ENCODE measurements at places on chromosomes 11 and 22.

DNA sequence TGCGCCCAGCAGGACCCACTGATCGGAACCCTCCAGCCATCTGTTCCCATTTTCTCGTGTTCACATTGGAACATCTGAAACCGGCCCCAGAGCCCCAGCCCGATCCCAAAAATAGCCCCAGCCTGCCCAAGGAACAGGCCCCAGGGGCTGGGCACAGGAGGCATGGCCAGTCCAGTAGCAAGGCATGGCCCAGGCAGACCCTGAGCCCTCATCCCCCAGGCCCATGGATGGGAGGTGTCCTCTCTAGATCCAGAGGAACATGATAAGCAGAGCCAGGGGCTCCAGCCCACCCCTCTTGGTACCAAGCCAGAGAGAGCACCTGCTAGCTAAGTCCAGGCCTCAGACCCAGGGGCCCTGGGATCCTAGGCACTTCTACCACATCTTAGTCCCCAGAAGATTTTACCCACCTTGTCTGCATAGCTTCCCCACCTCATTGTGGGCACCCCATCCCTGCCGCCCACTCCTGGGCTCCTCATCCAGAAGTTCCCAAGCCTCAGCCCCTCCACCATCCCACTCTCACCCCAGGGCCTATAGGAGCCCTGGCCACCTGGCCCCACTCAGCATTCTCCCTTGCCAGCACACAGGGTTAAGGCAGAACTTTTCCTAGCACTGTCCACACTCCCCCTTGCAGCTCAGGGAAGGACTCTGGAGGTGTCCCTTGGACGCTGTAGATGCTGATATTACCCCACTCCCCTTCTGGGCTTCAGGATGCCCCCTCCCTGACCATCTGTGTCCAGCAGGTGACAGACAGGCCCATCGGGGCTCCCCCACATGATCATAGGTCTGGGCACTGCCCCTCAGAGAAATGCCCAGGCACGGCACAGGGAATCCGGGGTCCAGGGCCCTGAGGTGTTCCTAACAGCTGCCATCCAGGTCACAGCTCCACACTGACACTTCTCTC is 9.5 kb downstream of the BCL9L start:
- no peak for DNase-seq

GRCh38 chr11:118087931-118088330 is 1.2 kb upstream of the SMIM35 start:
- DNase-seq, result no peak

DNA sequence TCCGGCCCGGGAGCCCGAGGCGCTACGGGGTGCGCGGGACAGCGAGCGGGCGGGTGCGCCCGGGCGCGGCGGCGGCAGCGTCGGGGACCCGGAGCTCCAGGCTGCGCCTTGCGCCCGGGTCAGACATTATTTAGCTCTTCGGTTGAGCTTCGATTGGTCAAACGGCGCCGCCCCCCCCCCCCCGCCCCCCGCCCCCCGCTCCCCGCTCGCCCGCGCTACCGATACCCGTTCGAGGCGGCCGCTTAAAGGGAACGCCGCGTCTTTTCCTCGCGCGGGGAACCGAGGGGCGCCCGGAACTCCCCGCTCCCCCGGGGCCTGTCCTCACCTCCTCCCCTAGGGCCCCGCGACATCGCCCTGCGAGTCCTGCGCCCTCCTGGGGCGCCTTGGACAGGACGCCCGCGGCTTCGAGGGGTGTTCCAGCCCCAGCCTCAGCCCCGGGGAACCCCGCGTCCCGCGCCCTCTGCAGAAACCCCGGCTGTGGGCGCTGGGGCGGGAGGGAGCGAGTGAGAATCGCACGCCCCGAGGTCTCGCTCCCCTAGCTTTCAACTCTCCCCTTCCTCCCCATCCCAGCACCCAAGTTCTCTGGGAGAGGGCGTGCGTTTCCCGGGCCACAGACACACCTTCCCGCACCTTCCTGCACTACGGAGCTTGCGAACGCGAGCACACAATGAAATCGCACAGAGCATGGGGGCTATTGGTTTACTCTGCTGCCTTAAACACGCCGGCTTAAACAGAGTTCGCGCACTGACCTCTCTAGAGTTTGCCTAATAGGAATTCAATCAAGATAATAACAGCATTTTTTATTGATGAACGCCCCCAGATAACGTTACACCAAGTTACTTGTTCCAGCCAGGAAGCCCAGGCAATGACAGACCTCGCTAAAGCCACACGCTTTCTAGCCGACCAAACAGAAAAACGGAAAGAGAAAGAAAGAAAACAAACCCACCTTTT is at the start of gene BDNF:
Gene BDNF, minus strand, starts transcription at position 105 of the 951 bp plus-strand sequence. CDS start 41,891 bp downstream, outside the sequence.
- no peak for DNase-seq

GRCh38 chr11:727859-728748 is 19.2 kb upstream of the TALDO1 start:
- no peak for DNase-seq

- no peak for DNase-seq
Measured at GRCh38 chr11:46049325-46049897, 71.8 kb downstream of the PHF21A start.

DNA sequence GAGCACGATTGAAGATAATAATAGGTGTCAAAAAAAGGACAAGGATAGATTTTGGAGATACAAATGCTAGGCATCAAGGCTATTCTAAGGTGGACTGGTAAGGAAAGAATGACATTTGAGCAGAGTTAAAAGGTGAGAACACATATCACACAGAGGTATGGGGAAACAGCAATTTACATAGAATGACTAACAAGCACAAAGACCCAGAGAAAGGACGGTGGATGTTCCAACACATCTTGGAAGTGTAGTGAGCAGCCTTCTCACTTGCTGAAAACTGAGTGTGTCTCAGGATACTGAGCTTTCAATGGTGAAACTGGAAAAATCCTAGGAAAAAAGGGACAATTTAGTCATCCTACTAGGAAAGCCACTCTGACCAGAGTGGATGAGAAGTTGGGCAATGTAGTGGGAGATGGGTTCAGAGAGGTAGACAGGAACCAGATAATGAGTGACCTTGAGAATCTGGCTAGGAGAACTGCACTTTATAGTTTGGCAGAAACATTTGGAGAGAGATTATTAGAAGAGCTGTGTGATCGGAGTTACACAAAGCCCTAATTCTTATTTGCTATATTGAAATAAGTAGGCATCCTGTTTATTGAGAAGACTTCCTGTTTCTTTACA is 706.0 kb downstream of the KCNA4 start:
- DNase-seq, result no peak

GRCh38 chr11:10303558-10304363 is 1.1 kb upstream of the ADM start:
- no peak for DNase-seq

GRCh38 chr11:87219266-87219665 is 181.5 kb downstream of the TMEM135 start:
- DNase-seq, result no peak

DNA sequence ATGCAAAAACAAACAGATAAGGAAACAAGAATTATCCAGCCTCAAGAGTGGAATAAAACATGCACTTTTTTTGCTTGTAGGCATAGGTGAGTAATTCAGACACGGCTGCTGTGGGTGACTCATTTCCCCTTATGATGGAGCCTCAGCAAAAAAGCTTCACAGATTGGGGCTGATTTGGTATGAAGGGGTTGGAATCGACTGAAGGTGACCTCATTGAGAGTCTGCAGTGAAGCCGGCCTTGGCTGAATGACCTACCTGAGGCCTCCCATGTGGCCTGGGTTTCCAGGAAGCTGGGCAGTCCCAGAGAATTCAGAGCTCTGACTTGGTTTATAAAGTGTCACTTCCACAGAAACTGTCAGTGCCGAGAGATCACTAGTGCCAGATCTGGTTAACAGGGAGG is 34.2 kb upstream of the VPREB1 start:
- peak; percentile 76 for DNase-seq

GRCh38 chr11:63144121-63144520 is at the start of gene SLC22A24:
Gene SLC22A24 (minus strand): TSS chr11:63144221. CDS start chr11:63143779, 442 bp downstream.
- no peak for DNase-seq

Measured in non-pigmented ciliary epithelial cell (primary cell).